ENCODE measurements at places on chromosomes 2 and 18.
A peak's percentile ranks its signal among the peaks of the same experiment; 100 is the strongest.

DNA sequence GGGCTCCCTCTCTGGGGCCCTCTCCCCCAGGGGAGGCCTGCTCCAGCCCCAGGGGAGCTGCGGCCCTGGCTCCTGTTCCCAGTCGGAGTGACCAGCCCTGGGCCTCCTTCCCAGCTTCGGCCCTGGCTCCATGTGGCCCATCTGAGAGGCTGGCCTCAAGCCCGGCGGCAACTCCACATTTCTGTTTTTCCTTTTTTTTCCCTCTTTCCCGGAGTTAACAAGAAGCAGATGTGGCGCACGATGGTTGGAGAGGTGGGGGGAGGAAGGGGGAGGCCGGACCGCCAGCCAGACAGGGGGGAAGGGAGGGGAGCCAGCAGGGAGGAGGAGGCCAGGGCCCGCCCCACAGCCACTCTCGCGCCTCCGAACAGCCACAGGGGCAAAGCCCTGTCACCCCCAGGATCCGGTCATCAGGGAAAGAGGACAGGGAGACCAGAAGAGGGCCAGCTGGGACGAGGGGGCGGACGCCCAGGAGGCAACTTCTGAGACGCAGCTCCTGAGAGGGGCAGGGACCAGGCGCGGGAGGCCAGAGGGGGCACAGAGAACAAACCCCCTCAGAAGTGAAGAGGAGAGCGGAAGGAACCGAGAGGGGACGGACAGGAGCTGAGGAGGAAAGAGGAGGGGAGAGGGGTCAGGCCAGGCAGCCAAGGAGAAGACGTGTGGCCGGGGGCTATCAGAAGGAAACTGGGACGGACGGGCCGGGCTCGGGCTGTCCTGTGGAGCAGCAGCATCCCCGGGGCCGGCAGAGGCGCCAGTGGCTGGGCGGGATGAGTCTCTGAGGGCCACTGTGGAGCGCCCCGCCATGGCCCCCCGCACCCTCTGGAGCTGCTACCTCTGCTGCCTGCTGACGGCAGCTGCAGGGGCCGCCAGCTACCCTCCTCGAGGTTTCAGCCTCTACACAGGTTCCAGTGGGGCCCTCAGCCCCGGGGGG, at the start of gene EMILIN1:
TSS of gene EMILIN1 (plus strand) at position 349 of the 928 bp plus-strand sequence. CDS start at position 800, 451 bp downstream.
- peak; percentile 55 for DNase-seq

DNA sequence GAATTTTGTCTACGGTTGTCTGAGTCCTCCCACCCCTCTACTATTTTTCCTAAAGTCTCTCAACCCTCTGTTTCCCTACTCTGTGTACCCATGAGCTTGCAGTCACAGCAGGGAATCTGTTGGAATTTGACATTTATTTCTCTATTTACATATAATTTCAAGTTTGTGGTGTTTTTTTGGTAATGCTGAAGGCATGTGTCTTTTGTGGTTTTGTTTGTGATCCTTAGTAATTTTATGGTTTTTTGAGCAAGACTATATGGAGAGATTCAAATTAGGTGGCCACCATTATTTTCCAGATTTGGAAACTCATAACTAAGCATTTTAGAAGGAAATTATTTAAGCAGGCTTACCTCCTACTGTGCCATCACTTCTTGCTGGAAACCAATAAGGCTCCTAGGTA, 27.2 kb upstream of the FBLN7 start:
- DNase-seq: no peak

DNA sequence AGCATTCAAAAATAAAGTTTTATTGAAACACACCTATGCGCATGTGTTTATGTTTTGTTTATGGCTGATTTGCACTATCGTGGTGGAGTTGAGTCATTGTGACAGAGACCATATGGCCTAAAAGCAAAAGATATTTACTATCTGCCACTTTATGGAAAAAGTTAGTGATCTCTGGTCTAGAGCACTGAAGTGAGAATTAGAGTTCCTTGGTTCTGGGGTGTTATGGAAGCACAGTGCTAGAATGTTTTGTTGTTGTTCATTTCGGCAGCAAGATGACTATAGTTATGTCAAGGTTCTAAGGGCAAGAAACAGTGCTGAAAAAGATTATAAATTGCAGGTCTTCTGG, 416.5 kb downstream of the SLC4A3 start:
- DNase-seq: no peak

- no peak for DNase-seq
Observed at GRCh38 chr2:117523711-117524238, 290.7 kb upstream of the DDX18 start.

GRCh38 chr2:11104794-11105660, 50.2 kb upstream of the SLC66A3 start:
- DNase-seq: no peak

- DNase-seq: no peak
Observed at GRCh38 chr2:180349809-180350208, 342.7 kb upstream of the CWC22 start.

GRCh38 chr2:187453078-187453641, 5.1 kb upstream of the CALCRL start:
- DNase-seq: peak; percentile 70

DNA sequence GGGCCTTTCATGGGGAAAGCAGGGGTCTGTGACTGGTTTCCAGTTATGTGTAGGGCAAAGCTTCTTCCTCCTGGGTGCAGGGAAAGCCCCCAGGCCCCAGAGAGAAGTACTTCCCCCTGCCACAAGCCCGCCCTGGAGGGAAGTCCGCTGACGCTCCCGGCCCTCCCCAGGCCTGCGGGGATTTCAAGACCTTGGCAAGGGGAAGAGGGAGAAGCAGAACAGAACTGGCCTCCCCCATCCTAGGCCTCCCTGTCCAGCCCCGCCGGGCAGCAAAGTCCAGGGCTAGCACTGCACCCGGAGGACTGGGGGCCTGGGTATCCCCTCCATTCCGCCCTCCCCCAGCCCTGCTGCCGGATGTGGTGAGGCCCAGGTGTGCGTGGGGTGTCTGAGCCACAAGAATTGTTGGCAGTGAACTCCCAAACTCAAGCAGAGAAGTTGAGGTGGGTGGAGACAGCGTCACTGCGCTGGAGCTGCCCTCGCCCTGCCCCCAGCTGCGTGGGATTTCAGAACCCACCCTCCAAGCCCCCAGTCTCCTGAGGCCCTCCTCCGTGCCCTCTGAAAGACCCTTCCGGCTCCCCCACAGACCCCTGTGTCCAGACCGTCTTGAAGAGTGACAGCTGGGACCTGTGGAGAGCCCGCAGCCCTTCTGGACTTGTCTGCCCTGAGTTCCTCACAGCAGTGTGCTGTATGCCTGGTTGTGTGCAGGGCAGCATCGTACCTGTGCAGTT, 1.1 kb upstream of the DUSP2 start:
- DNase-seq: peak; percentile 65

GRCh38 chr18:75200605-75201280, 8.2 kb downstream of the PTGR3 start:
- peak; percentile 44 for DNase-seq

- DNase-seq: no peak
Observed at GRCh38 chr2:184620367-184620766, 22.0 kb downstream of the ZNF804A start.

DNA sequence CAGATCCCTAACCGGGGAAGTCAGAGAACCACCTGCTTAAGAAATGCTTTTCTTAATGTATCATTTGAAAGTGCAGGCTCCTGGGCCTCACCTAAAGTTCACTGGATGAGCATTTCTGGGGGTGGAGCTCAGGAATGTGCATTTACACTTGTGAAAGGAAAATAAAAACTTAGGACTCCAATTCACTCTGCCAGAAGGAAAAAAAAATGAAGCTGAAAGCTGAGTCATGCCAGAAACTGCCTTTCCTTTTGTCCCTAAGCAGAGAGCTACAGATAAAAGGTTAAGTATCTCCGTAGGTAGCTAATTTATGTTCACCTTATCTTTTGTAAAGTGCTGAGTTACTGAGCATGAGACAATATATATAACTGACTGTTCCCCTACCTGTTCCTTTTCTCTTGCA, 229.5 kb upstream of the MEX3C start:
- no peak for DNase-seq

GRCh38 chr18:25230658-25231326, 121.2 kb downstream of the ZNF521 start:
- DNase-seq: peak; percentile 65

GRCh38 chr2:32752205-32752604, 124.4 kb downstream of the TTC27 start:
- DNase-seq: no peak
